ENCODE measurements at places on chromosomes 3 and 15. TPM values are rescaled to one million over a fixed set of nuclear protein-coding genes. Genes with fewer than 3 reads are reported as not detected.

TBL1XR1 gene
- 67.0 TPM for total RNA-seq

EPHB1 gene
- total RNA-seq, result 0.68 TPM

DNA sequence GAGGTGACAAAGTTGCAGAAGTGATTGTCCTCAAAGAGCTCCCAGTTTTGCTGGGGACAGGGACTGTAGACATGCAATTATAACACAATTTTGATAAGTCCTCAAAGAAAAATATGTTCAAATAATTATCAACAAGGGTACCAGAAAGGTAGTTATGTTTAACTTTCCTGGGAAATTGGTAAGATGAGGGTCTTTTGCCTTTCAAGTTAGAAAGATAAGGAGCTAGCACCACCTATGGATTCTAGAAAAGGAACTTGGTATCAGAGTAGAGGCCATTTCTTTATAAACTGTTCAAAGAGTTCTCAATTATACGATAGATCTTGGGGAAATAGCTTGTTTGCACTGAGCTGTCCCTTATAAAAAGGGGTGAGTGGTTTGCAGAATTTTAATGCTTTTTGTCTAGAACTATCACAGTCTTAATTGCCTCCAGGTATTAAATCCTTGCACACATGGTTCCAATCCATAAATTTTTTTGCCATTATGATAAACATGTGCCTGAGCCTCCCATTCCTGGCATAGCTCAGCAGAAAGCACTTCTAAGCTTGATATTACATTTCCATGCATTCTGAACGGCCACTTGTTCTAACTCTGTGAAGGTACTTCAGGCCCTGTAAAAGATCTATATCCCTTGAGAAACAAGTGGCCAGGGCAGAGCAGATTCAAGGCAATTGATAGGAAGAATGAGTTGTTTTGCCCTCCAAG lies 247.5 kb upstream of the LRIG1 start:
- H3K27me3 ChIP-seq, result no peaks in the 10 kb centered on the region
- H3K4me3 ChIP-seq, result no peak overlapping the region
- no peak for DNase-seq
- no peaks in the 10 kb centered on the region for H3K4me1 ChIP-seq
- H3K27ac ChIP-seq, result no peak overlapping the region
- H3K36me3 ChIP-seq, result no peaks in the 10 kb centered on the region

DNA sequence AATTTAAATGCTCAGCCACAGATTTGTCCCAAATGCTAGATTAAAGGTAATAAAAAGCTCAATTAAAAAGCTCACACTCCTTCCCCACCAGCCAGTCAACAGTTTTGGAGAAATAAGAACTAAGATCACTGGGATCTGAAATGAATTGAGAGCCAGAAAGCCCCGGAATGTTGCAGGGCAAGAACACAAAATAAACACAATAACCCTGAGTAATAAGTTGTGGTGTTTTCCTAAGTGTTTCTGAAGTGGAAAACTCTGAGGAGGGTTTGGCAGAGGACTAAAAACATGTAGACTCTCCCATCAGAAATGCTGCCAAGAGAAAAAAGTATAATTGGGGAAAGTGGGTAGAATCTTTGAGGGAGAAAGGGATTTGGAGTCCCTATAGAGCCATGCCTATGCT lies 127.8 kb downstream of the ABI3BP start:
- H3K27ac ChIP-seq, result no peak overlapping the region
- no peak for DNase-seq
- peak overlapping the region; percentile 6 for H3K4me3 ChIP-seq
- H3K4me1 ChIP-seq, result peaks cover 23% of the 10 kb centered on the region

DNA sequence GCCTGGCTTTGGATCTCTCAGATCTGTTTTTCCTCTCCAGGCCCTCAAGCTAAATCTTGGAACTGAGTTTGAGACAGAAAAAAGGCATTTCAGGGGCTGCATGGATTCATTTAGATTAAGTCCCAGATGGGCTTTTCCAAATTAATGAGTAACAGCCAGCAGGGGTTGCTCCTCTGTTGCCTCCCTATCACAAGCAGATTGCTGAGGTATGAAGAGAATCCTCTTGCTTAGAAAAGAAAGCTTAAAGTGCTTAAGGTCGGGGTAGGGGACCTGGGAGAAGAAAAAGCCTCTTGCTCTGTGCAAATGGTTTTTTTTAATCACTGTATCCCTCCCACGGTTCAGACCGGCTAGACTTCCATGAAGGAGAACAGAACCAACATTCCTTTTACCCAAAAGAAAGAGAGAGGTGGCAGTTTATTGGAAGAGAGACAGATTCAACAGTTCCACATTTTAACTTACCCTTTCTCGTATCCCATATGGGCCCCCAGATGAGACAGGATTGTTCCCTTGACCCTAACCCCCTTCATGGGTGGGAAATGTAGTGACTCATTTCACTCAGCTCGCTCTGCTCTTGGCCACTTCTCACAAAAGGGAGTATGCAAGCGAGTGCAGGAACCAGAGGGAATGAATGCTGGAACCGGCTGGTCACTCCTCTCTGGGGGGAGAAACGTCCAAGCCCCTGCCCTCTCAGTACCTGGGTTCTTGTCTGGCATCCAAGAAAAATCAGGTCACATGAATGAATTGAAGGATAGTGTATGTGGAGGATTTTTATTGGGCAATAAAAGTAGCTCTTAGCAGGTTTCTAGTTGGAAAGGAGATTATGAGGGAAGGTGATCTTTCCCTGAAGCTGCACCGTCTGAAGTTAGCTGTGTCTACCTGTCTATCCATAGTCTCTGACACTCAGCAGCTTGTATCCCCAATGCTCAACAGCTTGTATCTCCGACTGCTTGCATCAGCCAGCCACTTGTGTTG lies 745.2 kb downstream of the SI start:
- no peaks in the 10 kb centered on the region for H3K27me3 ChIP-seq
- no peak overlapping the region for H3K27ac ChIP-seq
- no peaks in the 10 kb centered on the region for H3K4me1 ChIP-seq

Measured in thoracic aorta (tissue), 2 donors.